ENCODE measurements at places on chromosomes 4 and X.

GRCh38 chr4:39044956-39045826, 13.0 kb upstream of the TMEM156 start:
- DNase-seq = peak; percentile 18

- no peak for DNase-seq
Measured at GRCh38 chrX:144293229-144293628, 409.4 kb downstream of the UBE2NL start.

DNA sequence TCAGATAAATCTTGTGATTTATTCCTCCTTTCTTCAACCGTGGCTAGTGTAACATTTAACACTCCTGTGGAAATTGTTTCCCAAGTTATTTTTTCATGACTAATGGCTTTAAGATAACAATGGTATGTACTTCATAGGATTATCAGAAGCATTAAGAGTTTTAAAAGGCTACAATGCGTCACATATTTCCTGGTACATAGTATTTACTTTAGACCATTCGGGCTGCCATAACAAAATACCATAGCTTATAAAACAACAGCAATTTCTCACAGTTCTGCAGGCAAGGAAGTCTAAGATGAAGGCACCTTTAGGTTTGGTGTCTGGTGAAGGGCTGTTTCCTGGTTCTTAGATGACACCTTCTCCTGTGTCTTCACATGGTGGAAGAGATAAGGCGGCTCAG, 158.6 kb downstream of the PAPSS1 start:
- DNase-seq = no peak

DNA sequence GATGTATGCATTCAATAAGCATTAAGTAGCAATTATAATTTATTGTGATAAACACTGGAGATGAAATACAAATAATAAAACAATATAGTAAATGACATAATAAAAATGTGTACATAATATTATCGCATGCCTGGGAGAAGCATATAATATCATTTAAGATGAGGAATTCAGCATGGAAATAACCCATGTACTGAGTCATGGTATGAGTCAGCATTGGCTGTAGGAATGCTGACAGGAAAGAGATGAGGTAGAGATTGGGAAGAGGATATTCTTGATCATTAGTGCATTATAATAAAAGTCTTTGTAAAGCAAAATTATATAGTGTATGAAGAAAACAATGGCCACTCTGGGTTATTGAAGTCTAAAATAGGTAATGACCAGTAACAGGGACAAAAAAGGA, 82.8 kb downstream of the MAGEB10 start:
- DNase-seq = no peak

GRCh38 chr4:142353149-142353738, 492.9 kb downstream of the INPP4B start:
- DNase-seq = no peak

- DNase-seq = no peak
Measured at GRCh38 chr4:56786955-56787354, 34.5 kb downstream of the SPINK2 start.

GRCh38 chrX:127877318-127877717, 174.9 kb downstream of the ACTRT1 start:
- no peak for DNase-seq

DNA sequence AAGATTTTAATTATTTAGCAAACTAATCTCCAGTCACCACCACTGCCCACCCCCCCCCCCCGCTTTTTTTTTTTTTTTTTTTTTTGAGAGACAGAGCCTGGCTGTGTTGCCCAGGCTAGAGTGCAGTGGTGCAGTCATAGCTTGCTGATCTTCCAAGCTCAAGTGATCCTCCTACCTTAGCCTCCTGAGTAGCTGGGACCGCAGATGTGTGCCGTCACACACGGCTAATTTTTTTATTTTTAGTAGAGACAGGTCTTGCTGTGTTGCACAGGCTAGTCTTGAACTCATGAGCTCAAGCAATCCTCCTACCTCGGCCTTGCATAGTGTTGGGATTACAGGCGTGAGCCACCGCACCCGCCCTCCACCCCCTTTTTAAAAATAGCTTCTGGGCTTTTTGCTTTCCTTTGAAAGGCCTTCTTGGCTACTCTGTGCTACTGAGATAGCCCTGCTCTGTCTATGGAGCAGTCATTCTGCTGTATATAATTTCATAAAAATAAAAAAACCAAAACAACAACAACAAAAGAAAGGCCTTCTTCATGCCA, 18.7 kb downstream of the TXLNG start:
- DNase-seq = no peak

DNA sequence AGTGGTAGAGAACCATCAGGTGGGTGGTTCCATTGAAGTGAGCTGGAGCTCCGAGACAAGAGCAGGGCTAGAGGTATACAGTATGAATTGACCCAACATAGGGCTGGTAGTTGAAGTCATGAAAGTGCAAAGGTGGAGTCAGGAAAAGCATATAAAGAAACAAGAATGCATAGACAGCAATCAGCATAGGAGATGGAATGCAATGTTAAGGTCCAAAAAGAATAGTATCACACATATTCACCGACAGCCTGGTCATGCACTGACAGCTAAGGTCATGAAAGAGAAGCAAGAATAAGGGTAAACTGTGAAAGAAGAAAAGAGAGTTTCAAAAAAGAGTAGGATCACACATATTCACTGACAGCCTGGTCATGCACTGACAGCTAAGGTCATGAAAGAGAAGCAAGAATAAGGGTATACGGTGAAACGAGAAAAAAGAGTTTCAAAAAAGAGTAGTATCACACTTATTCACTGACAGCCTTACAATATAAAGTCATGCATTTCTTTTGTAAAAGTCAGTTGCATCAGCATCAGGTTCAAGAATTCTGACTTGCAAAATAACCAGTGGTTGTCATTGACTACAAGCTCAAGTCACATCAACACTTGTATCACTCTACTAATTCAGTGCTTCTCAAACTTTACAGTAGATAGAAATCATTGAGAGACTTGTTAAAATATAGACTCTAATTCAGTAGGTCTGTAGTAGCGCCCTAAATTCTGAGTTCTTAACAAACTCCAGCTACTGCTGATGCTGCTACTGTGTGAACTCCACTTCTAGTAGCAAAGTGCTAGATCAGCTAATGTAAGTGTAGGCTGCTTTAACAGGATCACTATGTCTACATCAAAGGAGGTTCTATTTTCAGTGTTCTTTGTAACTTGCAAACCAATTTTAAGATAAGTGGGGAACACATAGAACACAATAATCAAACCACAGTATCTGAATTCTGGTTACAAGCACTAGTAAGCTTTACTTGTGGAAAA, 221.9 kb downstream of the PDGFC start:
- DNase-seq = no peak

- DNase-seq = no peak
Measured at GRCh38 chrX:19897091-19897490, 9.7 kb upstream of the SH3KBP1 start.

DNA sequence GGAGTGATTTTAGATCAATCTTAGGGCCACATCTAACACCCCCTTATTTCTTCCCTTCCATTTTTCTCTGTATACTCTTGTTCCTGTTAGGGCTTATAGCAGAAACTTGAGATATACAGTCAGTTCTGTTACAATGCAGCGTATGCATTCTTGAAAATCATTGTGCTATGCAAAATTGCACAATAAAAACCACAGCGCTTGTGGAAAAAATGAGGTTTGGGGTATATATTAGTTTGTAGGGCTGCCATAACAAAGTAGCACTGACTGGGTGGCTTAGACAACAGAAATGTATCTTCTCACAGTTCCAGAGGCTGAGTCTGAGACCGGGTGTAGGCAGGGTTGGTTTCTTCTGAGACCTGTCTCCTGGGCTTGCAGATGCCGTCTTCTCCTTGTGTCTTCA, 59.0 kb downstream of the WWC2 start:
- DNase-seq = no peak

GRCh38 chr4:75714011-75714410, 10.4 kb upstream of the USO1 start:
- no peak for DNase-seq

- no peak for DNase-seq
Measured at GRCh38 chr4:7199771-7200441, 7.6 kb downstream of the SORCS2 start.

- DNase-seq = no peak
Measured at GRCh38 chr4:145011636-145012035, 86.4 kb downstream of the ANAPC10 start.

GRCh38 chrX:49292400-49293362, 10.8 kb upstream of the GAGE10 start:
- DNase-seq = no peak

DNA sequence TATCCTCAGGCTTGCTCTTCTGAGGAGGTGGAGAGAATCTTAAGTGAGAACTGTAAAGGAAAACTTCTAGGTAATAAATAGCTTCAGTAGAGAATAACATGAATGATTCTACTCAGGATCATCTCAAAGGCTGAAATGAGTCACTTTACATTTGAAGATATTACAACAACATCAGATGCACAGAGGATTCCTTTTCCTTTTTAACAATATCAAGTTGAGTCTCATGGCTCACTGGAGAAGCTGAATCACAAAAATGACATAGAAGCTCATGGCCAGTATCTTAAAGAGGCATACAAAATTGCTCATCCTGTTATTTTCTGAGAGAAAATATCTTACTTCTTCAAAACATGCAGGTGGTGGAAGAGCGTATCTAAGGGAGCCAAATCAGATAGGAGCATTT, 72.5 kb upstream of the EMCN start:
- DNase-seq = no peak

- no peak for DNase-seq
Measured at GRCh38 chrX:30150196-30150895, 65.0 kb upstream of the MAGEB2 start.

GRCh38 chr4:75995727-75996126, 5.0 kb upstream of the SDAD1 start:
- DNase-seq = no peak

- DNase-seq = no peak
Measured at GRCh38 chrX:40318076-40318475, 220.3 kb upstream of the BCOR start.

GRCh38 chr4:83560523-83560922, 24.6 kb downstream of the GPAT3 start:
- DNase-seq = no peak

DNA sequence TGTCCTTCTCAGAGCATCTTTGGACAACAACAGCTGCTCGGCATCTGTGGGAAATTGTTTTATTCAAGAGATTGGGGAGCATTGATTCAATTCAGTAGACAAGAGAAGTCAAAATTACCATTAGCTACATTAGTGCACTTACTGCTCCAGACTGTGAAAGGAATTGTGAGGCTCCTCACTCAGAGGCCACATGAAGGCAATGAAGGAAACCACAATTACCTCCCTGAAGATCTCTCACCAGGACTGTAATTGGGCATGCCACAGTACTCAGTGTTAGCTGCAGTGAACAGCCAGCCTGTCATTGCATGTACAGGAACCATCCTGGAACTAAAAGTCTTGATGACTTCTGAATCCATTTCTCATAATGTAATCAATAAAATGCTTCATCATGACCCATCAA, 144.8 kb downstream of the PPA2 start:
- DNase-seq = no peak

DNA sequence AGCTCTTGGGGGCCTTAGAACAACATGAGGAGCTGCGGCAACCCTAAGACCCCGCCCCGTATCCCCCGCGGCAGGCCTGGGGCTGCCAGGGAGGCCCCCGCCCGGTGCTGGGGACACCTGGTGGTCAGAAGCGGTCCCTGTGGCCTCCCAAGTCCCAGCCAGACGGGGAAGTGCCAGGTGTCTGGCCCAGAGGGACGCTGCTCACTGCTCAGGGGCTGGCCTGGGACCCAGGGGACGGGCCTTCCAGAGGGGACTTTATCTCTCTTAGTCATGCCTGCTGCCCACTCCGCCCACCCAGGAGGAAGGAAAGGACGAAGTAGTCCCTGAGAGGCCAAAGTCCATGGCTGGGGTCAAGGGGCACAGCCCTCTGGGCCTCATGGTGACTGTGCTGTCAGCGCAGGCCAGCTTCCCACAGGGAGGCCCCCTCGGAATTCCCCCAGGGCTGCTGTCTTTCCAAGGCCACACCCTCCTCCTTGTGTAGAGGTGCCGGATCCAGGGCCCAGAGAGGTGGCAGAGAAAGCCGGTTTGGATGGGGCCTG, 31.0 kb upstream of the HTRA3 start:
- DNase-seq = no peak

GRCh38 chr4:44661940-44662622, 10.7 kb upstream of the YIPF7 start:
- no peak for DNase-seq

GRCh38 chrX:151336809-151337208, 60.2 kb upstream of the VMA21 start:
- DNase-seq = no peak

DNA sequence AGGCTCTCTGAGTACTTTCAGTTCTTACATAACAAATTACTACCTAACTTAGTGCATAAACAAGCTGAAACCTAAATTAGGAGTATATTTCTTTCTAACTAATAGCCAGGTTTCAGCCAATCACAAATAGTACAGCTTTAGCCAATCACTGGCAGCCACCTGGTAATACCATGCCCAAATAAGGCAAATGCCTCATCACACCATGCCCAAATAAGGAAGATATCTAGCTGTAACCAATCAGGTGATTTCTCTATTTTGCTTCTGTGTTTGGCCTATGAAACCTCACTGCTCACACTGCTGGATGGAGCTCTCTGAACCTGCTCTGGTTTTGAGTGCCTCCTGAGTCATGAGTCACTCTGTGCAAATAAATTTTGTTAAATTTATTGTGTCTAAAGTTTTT, 113.5 kb downstream of the DDIT4L start:
- DNase-seq = no peak

DNA sequence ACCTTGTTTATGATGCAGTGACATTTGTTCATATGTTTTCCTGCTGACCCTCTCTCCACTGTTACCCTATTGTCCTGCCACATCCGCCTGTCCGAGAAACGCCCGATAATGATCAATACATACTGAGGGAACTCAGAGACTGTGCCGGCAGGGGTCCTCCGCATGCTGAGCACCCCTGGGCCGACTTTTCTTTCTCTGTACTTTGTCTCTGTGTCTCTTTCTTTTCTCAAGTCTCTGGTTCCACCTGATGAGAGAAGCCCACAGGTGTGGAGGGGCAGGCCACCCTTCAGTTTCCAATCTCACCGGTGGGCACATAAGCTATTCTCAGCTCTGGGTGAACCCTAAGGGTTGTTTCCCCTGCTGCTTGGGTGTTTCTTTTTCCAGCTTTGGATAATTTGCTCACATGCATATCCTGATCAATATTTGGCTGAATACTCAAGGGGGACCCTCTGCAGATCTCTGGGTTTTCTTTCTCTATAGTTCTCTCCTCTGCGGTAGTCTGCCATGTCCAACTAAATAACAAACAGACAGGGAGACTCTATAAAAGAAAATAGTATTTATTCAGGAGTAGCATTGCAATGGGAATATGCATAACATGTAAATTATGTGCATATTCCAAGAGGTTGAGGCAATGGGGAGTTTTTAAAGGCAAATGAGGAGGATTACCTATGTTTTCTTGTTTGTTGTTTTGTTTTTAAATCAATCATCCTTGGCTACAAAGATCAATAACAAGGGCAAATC, 97.2 kb downstream of the CEP44 start:
- no peak for DNase-seq

DNA sequence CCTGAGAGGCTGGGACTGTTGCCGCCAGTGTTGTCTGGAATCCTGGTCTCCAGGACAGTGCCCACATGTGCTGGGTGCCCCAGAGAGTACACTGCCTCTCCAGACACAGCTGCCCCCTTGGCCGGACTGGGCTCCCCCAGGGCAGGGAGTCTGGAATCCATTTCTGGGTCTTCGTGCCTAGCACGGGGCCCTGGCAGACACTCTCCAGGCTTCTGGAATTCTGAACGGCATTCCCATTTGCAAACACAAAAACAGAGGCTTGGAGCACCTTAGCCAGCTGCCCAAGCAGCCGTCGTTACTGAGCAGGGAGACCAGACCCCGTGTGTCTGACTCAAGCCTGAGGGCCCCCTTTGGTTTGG, 20.8 kb downstream of the HMX1 start:
- DNase-seq = no peak
